ENCODE measurements at places on chromosomes 5 and 9. TPM values are rescaled to one million over a fixed set of nuclear protein-coding genes. Genes with fewer than 3 reads are reported as not detected.

GRCh38 chr5:14327624-14328023 lies 184.5 kb downstream of the TRIO start:
- DNase-seq = no peak

- no peak for DNase-seq
Measured at GRCh38 chr5:149728303-149728702, 1.8 kb upstream of the PPARGC1B start.

DNA sequence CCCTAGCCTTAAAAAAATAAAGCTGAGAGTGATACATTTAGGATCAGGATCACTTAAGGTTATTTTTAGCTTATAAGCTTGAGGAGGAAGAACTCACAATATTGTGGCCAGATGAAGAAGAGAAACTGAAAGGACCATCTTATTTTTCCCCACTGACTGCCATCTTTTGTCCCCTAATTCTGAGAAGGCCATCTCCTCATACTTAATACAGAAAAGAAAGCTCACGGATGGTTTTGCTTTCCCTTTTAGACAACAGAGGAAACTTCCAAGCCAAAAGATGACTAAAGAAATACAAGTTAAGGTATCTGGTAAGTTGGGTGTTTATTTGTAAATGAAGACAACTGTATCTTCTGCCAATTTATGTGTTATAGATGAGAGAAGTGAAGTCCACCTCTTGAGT lies 36.4 kb downstream of the ERAP1 start:
- no peak for DNase-seq

GRCh38 chr5:133848341-133848811 lies 120.0 kb downstream of the C5orf15 start:
- no peak for DNase-seq

DNA sequence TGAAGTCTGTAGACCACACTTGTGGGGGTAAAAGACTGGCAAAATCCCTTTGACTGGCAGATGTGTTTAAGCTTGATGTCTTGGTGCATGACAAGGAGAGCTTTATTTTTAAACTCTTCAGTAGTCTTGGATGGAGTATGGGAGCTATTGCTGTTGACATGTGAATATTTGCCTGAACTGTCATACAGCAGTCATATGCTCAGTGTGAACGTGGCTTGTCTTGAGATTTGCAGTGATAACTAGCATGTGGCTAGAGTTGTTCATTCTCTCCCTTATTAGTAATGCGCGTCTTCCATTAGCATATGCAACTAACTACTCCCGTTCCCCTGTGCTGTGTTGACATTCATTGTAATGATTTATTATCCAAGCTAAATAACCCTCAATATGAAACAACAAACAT lies 523.6 kb upstream of the WWC1 start:
- DNase-seq = no peak

PCDHA5 gene
- total RNA-seq = 0.81 TPM

PCDHGB4 gene
- 8.2 TPM for total RNA-seq

CEL gene
- total RNA-seq = 2.6 TPM

PCDHB10 gene
- 1.2 TPM for total RNA-seq

SPATA31E1 gene
- not detected for total RNA-seq

MRNIP gene
- 47.1 TPM for total RNA-seq

PCA3 gene
- not detected for total RNA-seq

Data from Calu3 (cell line).